ENCODE measurements at places on chromosomes 11 and 22.

DNA sequence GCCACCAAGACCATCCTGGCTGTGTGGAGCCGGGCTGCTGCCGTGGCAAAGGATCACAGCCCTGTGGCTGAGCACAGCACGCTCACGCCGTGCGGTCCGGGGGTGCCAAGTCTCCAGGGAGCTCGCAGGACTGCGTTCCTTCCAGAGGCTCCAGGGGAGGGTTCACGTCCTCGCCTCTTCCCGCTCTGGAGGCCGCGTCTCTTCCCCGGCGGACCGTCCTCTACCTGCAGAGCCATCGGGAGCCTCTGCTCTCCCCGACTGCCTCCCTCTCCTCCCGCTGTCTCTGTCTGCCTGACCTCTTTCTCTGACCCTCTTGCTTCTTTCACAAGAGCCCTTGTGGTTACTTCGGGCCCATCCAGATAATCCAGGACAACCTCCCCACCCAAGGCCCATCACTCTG, 11.4 kb upstream of the MUC5AC start:
- DNase-seq: no peak

- DNase-seq: no peak
Measured at GRCh38 chr22:49948116-49948957, 12.2 kb upstream of the PIM3 start.

GRCh38 chr22:47805394-47805935, 1043.0 kb downstream of the TBC1D22A start:
- no peak for DNase-seq

DNA sequence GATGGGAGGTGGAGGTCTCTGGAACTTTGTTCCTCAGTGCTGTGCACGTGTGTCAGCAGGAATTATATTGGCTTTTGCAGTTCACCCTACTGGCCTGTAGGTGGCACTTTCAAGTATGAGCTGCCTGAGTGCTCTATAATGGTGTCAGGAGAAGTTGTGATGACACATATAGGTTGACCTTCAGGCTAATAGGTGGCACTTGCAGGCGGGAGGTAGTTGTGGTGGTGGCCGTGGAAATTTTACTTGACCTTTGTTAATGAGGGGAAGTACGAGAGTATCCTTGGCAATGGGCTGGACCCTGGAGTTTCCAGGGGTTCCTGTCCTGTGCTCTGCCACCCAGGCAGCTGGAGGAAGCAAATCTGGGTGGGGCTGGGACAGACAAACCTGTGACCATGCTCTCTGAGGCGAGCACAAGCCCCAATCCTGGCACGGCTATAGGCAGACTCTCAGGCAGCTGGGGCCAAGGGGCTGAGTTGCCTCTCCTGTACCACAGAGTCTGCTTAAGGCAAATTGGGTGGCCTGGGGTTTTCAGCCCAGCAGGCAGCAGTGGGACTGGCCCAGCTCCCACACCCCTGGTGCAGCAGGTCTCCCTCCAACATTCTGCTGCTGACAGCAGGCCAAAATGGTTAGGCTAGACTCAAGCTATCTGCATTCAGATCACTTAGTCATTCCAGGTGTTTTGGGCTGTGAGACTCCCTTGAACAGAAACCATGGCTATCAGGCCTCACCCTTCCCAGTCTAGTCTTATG, 147.5 kb upstream of the CTSC start:
- DNase-seq: peak; percentile 20

GRCh38 chr11:3206156-3206921, 12.3 kb downstream of the MRGPRG start:
- no peak for DNase-seq

GRCh38 chr22:39721206-39722031, 150.9 kb downstream of the CACNA1I start:
- no peak for DNase-seq

DNA sequence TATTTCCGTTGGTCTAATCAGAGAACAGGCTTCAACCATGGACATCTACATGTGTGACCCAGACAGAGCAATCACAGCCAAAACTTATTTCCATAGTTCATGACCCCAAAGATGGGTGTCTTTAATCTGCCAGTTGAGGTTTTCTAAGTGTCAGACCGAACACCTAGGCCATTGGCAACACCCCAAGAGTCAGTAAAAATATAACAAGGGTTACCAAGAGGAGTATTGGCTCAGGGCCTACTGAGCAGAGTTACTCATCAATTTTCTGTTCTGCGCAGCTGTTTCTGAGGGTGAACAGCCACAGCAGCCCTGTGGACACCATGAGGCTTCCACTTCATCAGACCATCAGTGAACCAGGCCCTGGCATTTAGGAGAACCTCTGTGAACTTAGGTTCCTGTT, 18.8 kb downstream of the GUCD1 start:
- DNase-seq: no peak

- DNase-seq: peak; percentile 82
Measured at GRCh38 chr22:17705951-17706900, 67.7 kb downstream of the BCL2L13 start.

DNA sequence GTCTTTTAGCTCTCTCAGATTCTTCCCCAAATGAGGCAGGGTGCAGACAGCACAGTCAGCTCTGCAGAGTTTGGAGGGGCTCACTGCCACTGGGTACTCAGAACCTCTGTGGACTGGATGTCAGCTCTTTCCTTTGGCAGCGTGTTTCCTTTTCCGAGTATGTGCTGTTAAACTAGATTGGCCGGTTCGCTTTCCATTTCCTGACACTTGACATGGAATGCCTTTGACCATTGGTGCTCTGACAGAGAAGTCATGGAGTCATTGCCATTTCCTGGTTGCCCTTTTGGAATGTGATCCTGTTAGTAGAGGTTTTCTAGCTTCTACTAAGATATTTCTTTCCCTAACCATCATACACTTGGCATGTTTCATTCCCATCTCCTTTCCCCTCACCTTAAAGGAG, 86.7 kb downstream of the SWAP70 start:
- DNase-seq: no peak

- no peak for DNase-seq
Measured at GRCh38 chr22:30225220-30225927, 21.2 kb downstream of the LIF start.

GRCh38 chr11:61609000-61609979, 28.4 kb upstream of the SYT7 start:
- no peak for DNase-seq

DNA sequence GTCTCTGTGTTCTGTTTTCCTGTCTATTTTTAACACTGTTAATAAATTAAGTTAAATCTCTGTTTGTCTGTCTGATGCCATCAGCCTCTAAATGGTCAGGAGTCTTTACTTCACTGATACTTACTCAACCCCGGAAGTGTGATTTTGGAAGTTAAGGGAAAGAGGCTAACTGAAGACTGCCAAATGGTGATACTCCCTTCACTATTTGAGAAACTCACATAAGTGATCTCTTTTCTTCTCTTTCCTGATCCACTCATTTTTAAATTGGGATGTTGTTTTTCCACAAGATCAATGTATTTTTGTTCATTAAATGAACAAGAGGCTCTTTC, 389 bp upstream of the CASP12 start:
- DNase-seq: no peak

GRCh38 chr22:48188231-48188721, 1425.8 kb downstream of the TBC1D22A start:
- DNase-seq: peak; percentile 81

DNA sequence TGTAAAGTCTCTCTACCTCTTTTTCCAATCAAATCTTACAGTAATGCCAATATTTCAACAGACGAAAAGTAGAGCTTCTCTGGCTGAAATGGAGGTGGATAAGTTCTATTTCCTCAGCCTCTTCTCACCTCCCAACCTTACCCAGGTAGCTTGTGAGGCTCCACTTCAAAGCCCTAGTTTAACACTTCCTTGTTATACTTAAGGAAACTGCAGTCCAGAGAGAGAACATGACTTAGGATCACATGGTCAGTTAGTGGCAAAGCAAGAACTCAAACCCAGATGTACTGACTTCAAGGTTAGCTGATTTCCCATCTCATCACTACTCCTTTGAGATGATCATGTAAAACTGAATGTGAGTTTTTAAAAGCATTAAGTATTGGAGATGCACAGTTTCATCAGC, 32.5 kb downstream of the PAK1 start:
- DNase-seq: no peak

DNA sequence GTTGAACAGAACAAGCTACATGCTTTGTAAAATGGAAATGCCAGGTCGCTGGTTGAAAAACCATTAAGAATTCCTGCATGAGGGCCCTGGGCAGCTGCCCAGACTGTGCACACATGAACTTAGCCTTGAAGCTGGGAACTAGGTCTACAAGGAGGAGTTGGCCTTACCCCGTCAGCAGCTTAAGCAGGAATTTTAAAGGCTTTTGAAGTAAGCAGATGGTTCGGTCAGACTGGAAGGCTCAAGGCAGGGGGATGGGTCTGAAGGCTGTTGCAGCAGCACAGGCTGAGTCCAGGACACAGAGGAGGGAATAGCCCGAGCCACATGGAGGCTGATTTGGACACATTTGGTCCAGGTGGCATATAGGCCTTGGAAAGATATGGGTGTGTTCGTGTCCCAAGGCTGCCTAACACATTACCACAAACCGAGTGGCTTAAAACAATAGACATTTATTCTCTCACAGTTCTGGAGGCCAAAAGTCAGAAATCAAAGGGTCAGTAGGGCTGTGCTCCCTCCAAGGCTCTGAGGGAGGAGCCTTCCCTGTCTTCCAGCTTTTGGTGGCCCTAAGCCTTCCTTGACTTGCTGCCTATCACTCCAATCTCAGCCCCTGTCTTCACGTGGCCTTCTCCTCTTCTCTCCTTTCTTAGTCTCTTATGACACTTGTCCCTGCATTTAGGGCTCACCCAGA, 11.6 kb downstream of the LIF start:
- no peak for DNase-seq

DNA sequence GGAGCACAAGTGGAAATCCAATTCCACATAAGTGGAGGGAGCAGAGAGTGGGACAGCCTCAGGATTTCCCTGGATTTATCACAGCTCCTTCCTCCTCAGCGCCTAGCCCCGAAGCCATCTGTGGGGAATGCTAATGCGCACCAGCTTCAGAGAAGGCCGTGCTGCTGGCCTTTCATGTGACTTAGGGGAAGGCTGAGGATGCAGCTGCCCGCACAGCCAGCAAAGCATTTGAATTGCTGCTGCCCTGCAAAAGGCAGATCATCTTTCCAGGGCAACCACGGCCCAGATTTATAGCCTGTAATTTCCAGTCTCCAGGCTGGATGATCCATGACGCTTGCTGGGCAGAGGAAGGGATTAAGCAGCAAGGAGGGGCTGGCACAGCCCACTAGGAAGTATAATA, 29.9 kb downstream of the SYN3 start:
- DNase-seq: no peak

DNA sequence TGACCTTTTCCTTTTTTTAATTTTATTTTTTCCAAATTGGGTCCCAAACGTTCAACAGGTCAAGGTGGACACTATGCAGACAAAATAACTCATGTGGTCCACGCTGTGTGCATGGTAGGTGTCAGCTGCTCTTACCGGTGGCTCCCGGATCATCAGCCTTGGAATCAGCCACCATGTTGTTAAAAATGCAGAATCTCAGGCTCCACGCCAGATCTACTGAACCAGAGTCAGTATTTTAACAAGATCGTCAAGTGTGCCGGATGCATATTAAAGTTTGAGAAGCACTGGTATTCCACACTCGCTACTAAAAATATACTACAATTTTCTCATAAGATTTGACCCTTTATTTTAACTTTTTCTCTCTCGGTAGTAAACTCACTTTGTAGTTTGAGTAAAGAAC, 553 bp upstream of the LDLRAD3 start:
- DNase-seq: no peak

All from urothelium cell line (cell line).